ENCODE measurements at places on chromosomes 3 and 15. TPM values are rescaled to one million over a fixed set of nuclear protein-coding genes. Genes with fewer than 3 reads are reported as not detected.

HHATL gene
- total RNA-seq, result not detected

DNA sequence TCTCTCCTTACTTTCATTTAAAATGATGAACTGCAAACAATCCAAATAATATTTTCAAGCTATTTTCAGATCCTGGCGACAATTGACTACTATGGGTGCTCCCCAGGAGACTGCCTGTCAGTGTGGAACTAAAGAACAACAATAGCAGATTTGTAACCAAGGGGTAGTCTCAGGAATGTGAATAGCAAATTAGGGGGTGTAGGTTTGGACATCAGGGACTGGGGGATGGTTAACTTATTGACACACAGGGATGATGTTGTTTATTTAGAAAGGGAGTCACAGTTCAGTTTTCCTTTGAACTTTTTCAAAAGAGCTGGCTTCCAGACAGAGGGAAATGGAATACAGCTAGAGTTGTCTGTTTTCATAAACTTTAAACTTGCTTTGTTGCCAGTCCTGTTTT, 229.8 kb downstream of the LRTM1 start:
- DNase-seq, result no peak

CFAP92 gene
- total RNA-seq, result 7.5 TPM

DNA sequence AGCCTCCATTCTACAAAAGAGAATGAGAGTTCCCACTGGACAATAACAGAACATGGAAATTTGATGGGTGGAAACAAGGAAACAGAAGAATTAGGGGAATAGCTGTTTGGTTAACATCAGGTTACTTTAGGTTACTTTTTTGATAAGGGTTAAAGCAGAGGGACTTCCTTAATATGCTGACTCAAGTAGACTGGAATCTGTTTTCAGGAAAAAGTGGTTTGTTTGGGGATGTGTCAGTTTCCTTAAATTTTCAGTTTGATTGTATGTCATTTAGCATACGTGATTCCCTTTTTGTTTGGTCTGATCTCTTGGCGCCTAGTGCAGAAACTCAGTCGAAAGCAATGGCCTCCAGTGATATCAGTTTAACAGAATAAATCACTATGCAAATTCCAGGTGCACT, 411.8 kb upstream of the GRM7 start:
- DNase-seq, result no peak

DNA sequence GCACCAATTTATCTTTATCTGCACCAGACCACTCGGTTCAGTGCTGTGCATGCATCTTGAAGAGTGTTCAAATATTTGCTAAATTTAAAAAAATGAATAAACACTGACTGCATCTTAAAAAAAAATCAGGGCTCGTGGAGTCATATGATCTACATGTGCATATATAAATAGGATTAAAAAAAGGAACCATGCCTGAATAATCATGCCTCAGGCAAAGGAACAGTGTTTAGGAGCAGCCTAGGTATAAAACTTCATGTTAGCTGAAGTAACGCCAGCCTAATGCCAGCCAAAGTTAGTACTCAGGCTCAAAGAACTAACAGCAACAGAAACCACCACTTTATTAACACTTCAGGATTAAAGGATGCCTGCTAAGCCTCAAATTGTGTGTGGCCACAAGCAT, 9.5 kb downstream of the ABCC5 start:
- no peak for DNase-seq
